ENCODE measurements at places on chromosomes 6 and 20.

- no peak for DNase-seq
Measured at GRCh38 chr6:134787261-134787877, 162.5 kb downstream of the ALDH8A1 start.

GRCh38 chr20:63739130-63740069, at the start of gene SLC2A4RG:
Gene SLC2A4RG, plus strand, starts transcription at chr20:63739776. Its CDS starts 137 bp downstream, at chr20:63739913.
- DNase-seq = peak; percentile 83

GRCh38 chr20:54759589-54759988, 284.2 kb downstream of the DOK5 start:
- DNase-seq = no peak

GRCh38 chr20:50821257-50821921, 26.5 kb downstream of the BCAS4 start:
- no peak for DNase-seq
